ENCODE measurements at places on chromosomes 12 and 14.
A peak's percentile ranks its signal among the peaks of the same experiment; 100 is the strongest.

DNA sequence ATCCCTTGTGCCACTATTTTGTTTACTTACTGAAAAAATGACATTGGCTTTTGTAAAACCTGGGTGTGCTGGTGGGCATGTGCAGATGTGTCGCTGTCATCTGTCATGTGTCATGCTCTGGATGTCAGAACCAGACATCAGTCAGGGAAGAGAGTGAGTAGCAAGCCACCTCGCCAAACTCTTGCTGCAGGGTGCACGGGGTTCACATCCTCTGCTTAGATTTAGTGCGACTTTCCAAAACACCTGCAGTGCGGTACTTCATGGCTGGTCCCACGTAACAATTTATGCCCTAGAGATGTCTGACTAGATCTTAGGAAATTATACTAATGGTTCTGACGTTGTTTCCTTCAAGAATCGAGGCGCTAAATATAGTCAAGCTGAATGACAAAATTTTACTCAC is 106.7 kb downstream of the CRADD start:
- DNase-seq, result peak; percentile 28

GRCh38 chr14:38971258-38971921 is 131.6 kb downstream of the SEC23A start:
- DNase-seq, result no peak

GRCh38 chr12:6784761-6785160 is 4.6 kb upstream of the CD4 start:
- no peak for DNase-seq

DNA sequence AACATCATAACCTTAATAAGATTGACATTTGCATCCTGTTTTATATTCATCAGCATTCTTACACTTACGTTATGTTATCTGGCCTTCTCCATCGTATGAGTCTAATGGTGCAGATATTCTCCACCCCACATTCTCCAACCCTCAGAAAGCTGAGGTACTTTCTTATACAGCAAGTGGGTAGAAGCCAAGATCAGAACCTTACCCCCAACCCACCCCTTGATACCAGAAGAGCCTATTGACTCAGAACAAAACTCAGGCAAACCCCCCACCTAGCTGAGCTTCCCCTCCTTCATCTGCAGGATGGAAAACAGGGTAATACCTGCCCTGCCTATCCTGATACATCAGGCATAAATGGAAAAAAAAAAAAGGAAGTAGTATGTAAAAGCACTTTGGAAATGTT is 77.6 kb downstream of the DPF3 start:
- no peak for DNase-seq

GRCh38 chr14:51333901-51334521 is 94.0 kb downstream of the TMX1 start:
- no peak for DNase-seq

DNA sequence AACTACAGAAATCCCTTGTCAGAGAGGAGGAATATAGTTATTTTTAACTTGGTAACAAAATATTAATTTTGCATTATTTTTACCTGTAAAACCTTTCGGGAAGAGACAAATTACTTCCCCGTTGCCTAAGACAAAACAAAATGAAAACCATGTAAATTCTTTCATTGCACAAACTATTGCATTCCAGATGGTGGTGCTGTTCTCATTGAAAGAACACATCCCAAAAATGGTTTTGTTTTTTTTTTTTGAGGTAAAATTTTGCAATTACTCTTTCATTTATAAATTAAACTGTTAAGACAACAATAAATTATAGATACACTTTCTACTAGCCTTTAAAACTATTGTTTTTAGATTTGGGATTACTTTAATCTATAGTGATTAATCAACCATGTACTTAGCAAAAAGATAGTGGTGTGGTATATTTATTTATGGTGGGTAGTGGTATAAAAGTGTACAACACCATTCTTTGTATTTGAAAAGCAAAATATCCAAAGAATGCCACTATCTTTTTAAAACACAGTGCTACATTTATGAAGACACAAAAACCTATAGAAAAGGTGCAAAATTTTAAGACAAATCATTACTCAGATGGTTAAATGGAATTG is 115.5 kb downstream of the SLC38A1 start:
- DNase-seq, result no peak

- no peak for DNase-seq
Measured at GRCh38 chr14:63045612-63046320, 508 bp upstream of the KCNH5 start.

- no peak for DNase-seq
Measured at GRCh38 chr14:66842911-66843512, 335.1 kb downstream of the GPHN start.

DNA sequence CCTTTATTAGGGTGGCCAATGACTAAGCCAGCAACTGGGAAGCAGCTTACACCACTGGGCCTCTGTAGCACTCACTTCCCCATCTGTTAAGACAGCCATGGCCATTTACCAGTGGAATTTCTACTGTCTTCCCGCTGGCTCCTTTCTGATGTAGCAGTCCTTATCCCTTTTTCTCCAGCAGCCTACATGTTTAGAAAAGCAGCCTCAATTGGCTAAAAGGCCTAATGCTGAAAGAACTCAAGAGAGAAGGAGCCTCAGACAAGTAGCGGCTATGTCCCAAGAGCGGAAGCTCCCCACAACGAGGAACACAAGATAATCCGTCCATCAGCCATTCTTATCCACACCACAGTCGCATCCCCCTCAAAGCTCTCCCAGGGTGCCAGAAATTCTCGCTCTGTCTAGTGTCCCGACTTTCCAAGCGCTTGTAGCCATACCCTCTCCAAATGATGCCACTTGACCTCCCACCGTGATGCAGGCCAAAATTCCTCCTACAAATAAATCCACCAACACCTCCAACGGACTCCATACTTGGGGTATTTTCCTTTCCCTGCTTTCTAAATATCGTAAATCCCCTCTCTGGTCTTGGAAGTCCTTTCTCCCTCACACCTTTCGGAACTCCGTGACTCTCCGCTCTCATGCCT is 624 bp downstream of the M6PR start:
- no peak for DNase-seq

DNA sequence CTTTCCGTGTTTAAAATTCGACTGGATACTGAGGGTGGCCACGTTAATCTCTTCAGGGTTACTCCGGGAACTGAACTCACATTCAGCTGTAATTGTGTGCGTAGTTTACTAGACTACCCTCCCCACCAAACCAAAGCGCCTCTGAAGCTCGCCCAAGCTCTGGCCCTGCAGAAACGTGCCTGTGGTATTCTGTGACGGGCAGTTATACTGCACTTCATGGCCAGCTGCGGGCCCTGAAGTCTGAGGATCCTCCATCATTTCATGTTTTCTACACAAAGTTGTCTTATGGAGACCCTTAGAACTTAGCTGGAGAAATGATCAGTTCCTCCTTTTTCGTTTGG is 688 bp downstream of the ZNF26 start:
- DNase-seq, result no peak

DNA sequence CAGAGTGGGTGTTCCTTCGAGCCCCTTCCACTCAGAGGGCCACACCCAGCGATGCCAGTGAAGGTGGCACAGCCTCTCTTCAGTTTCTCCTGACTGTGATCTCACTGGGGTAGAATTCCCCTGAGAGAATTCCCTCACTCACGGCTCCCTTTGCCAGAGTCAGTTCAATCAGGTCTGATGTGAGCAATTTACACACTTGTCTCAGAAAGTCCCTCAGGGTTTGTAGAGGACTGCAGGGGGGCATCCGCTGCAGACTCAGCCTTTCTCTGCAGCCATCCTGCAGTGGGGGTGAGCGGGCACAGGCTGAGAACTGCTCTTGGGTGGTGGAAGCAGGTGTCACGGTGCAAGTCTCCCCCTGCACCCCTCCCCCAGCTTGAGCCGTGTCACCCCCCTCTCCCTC is 205.4 kb upstream of the PRMT8 start:
- DNase-seq, result no peak

- DNase-seq, result no peak
Measured at GRCh38 chr14:34593740-34594375, 36.1 kb downstream of the SNX6 start.

- DNase-seq, result no peak
Measured at GRCh38 chr12:123227581-123228258, 5.2 kb downstream of the MPHOSPH9 start.

- DNase-seq, result no peak
Measured at GRCh38 chr12:131720921-131721320, 10.0 kb downstream of the SFSWAP start.

GRCh38 chr12:3317841-3318501 is 173.0 kb upstream of the PRMT8 start:
- DNase-seq, result no peak

- no peak for DNase-seq
Measured at GRCh38 chr12:128444598-128444997, 177.6 kb downstream of the TMEM132C start.

DNA sequence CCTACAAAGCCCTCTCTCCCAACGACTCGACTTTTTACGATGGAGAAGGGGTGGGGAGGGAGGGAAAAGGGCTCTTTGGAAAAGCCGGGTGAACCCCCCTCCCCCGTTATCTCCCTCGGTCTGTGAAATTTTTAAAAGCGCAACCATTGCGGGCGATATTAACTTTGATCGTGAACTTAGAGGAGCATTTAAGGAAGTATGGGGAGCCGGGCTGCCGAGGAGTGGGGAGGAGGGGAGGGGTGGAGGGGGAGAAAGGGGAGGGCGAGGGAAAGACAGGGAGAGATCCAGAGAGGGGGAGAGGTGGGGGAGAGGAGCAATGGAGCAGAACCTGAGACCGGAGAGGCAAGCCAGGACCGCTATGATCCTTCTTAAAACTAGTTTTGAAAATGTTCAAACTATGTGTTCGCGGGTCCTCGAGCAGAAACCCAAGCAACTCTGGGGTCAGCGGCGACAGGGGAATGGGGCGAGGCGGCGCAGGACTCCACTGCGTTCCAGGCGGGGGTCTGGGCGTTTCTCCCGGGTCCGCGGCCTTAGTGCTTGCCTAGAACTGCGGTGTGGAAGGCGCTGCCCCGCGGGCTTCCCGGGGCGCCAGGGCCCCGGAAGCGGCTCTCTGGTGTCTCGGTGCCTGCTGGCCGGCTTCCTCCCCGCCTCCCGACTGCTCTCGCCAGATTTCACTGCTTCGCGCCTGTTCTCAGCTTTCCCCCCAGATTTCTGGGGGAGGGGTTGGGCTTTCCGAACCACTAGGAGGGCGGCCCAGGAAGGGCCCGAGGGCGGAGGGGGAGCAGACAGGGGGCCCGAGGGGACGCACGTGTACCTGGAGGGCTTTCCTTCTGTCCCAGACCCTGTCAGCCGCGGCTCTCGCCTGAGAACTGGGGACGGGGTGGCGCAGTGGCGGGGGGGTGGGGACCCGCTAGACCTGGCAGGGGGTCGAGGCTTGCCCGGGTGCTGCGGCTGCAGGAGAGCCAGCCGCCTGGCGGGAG is at the start of gene HOTAIR:
TSS of gene HOTAIR (minus strand) at position 871 of the 980 bp plus-strand sequence.
- DNase-seq, result no peak

GRCh38 chr12:117234441-117234840 is 44.2 kb upstream of the FBXO21 start:
- DNase-seq, result no peak

- no peak for DNase-seq
Measured at GRCh38 chr14:54603362-54603761, 36.4 kb downstream of the SAMD4A start.

All from stimulated activated CD4-positive, alpha-beta T cell treated with anti-CD3 and anti-CD28 coated beads, Interleukin-12 subunit alpha, Interleukin-12 subunit beta, amount 100 ng/mL, for 24 hours (primary cell).